Femur (tissue), 1 donor: ENCODE measurements at places on chromosomes 16 and 17.

DNA sequence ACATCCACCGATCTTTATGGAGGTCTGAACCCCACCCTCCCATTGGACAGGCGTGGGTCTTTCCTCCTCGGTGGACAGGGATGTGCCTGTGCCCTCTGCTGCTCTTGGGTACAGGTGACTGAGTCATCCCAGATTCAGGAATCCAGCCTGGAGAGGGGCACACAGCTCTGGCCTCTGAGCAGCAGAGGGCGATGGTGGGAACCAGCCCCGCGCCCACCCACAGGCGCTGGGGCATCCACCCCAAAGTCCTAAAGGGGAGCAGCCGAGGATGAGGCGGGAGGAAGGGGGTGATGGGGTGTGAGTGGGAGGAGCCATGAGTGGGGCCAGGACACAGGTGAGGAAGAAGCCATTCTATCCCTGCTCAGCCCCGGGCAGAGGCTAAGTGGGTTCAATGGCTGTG is 35.0 kb downstream of the ENGASE start:
- DNase-seq = no peak

- DNase-seq = peak; percentile 80
Observed at GRCh38 chr16:85136702-85137322, 24.5 kb upstream of the CIBAR2 start.

- peak; percentile 34 for DNase-seq
Observed at GRCh38 chr17:7004398-7005253, 7.8 kb upstream of the RNASEK start.

- DNase-seq = no peak
Observed at GRCh38 chr16:63312346-63312745, 1276.1 kb upstream of the CDH8 start.

DNA sequence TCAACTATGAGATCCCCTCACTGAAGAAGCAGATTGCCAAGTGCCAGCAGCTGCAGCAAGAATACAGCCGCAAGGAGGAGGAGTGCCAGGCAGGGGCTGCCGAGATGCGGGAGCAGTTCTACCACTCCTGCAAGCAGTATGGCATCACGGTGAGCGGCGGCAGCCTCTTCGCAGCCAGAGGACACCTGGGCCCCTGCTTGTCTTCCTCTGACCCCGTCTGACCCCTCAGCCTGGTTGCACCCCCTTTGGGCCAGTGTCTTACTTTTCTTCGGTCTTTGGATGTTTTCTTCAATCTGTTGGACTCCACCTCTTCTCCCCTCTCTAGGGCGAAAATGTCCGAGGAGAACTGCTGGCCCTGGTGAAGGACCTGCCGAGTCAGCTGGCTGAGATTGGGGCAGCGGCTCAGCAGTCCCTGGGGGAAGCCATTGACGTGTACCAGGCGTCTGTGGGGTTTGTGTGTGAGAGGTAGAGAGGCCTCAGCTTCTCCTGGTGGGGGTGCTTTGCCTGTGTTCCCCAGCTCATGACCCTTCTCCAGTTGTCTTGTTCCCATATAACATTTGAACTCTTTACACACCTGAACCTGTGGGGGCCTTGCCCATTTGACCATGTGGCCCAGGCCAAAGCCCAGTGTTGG is 4.4 kb downstream of the CDK5RAP3 start:
- DNase-seq = no peak

DNA sequence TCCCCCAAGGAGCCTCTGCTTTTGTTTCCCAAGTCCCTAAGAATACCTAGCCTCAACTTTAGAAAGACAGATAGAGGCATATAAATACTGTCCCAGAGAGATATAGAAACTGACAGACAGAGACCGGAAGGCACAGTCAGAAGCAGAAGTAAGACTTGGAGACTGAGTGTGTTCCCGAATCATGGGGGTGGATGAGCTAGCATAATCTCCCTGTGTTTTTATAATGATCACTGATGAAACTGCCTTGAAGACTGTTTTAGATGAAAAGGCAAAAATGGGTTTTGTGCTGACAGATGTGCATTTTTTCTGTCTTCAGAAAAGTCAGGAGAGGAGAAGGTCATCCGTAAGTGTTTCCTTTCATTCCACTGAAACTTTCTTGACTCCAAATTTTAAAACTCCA is 8.3 kb upstream of the PSMD3 start:
- DNase-seq = no peak

DNA sequence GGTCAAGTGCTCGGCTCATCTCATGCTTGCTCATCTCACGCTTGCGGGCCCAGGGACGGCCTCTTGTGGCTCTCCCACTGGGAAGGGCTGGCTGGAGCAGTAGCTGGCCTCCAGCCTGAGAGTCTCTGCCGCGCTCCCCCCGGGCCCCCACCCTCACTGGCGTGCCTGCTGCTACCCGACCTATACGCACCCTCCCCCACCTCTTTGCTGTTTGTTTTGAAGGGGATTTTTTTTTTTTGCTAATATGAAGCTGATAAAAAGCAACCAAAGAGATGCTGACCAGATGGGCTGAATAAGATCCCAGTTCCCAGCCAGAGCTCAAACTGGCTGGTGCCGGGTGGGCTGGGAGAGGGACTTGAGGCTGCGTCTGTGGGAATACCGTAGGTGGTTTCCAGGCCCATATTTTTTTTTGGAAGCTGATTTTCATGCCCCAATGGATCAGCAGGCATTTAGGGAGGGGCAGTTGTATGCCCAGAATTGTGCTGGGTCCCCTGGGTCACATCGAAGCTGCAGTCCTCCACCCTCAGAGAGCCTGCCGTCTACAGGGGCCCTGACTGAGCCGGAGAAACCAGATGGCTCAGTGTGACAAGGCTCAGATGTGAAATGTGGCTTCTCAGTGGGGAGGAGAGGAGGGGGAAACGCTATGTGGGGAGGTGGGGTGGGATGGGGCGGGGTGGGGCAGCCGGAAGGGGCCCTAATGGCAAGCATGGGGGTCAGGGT is 115.0 kb downstream of the RAP1GAP2 start:
- DNase-seq = no peak
